Bronchial epithelial cell (primary cell): ENCODE measurements at places on chromosomes 1 and 21. TPM values are rescaled to one million over a fixed set of nuclear protein-coding genes. Genes with fewer than 3 reads are reported as not detected.

DNA sequence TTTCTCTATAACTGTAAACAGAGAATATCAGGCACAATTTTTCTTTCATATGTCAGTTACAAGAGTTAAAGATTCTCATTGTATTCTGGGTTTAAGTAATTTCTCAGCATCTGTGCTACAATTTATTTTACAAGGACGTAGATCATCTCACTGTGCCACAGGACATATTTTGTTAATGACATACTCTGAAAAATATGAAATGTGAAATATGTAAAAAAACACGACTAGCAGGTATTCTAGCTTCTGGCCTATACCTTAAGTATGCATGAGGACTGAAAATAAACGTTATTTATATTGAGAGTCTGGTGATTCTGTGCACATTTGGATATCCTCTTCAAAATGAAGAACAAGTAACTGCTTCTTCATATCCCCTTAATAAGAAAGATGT lies 308.8 kb downstream of the BRINP3 start:
- DNase-seq, result peak; percentile 6

DNA sequence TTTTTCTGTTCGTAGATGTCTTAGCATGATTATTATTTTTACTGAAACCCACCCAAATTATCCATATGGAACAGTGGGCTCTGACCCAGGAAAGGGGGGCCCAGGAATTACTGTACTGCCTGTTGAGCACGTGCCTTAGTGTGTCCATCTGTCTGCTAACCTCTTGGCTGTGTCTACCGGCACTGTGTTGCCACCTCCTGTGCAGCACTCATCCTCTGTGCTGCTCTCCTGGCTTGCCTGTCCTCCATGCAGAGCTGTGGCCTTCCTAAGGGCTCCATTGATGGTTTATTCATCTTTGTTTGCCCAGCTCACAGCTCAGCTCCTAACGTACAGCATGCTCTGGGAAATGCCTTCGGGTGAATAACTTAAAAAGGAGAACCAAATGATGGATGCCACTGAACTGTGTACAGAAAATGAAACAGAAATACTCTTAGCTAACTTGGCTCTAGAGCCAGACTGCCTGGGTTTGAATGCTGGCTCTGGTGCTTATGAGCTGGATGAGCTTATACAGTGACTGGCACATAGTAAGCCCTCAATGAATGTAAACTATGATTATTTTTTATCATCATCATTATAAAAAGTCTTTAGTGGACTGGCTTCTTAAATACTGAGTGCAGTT lies 11.4 kb upstream of the RPTN start:
- no peak for DNase-seq

DNA sequence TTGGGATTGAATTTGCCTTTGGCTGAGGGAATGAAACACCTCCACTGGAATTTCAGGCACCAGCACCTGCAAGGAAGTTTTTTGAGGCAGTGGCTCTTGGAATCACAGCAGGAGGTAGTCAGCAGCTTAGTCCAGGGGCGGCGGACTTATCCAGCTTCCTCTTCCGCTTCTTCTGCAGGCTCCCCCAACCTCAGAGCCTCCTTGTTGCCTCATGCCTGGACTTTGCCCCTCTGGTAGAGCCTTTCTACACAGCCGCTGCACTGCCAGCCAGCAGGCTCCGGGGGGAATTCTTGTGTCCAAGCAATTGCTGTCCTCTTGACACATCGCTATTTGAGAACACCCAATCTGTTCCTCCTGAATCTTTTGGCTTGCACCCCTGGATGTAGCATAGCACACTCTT lies 4.4 kb upstream of the RHEX start:
- DNase-seq, result peak; percentile 12

DNA sequence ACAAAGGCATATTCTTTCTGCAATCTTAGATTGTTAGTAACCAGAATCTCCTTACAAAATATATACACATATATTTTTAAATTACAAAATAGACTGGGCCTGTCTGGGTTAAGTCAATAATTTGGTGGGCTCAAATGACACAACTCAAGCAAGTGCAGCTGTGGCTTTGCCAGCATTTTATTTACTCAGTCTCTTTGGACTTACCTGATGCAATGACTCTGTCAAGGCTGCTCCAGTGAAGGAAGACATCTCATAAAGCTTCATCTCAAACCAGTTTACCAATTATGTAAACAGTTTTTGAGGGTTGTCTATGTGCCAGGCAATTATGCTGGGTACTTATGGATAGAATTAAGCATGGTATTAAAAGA lies 22.8 kb upstream of the ABCA4 start:
- no peak for DNase-seq

Gene FMN2
- under 0.01 TPM in 1 of 2 replicates, not detected in the other for total RNA-seq
